SHP77 (cell line): ENCODE measurements at places on chromosomes 1 and 21.

- DNase-seq = no peak
Observed at GRCh38 chr1:66526991-66527390, 7.0 kb upstream of the SGIP1 start.

- no peak for DNase-seq
Observed at GRCh38 chr1:10529765-10530164, 55.0 kb downstream of the PEX14 start.

GRCh38 chr1:108502624-108503023 lies 52.5 kb downstream of the NBPF6 start:
- no peak for DNase-seq

- no peak for DNase-seq
Observed at GRCh38 chr1:58929671-58930325, 146.0 kb upstream of the JUN start.

GRCh38 chr1:19074902-19075721 lies 118.6 kb upstream of the IFFO2 start:
- no peak for DNase-seq

- DNase-seq = peak; percentile 43
Observed at GRCh38 chr1:43147625-43148327, 24.3 kb downstream of the EBNA1BP2 start.

GRCh38 chr1:247576514-247576913 lies 11.6 kb upstream of the OR2G2 start:
- DNase-seq = peak; percentile 36

DNA sequence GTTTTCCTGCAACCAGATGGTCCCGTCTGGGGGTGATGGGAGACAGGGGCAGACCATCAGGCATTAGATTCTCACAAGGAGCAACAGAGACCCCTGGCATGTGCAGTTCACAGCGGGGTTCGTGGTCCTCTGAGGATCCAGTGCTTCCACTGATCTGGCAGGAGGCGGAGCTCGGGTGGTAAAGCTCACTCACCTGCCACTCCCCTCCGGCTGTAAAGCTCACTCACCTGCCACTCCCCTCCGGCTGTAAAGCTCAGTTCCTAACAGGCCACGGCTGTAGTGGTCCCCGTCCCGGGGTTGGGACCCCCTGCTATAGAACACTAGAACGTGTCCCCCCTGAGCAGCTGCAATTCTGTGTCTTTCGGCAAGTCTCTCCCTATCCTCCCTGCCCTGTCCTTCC lies 4.6 kb downstream of the KRTAP10-12 start:
- no peak for DNase-seq

- DNase-seq = no peak
Observed at GRCh38 chr1:214116258-214116657, 128.5 kb downstream of the PROX1 start.

DNA sequence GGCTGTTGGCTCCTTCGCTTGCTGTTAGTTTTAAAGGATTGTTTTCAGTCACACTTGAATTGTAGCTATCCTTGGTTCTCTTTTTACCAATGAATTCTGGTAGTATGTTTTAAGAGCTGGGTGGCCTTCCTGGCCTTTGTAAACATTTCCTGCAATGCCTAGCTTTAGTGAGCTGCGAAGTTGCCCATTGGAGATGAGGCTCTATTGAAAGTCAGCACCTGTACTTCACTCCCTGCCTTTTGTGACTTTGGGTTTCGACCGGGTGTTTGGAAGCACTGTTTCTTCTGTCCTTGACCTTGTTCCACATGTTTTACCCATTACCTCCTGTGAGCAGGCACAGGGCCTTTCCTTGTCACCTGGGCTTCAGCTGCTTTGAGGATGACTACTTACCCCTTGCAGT lies 64.7 kb downstream of the DYRK1A start:
- no peak for DNase-seq

- no peak for DNase-seq
Observed at GRCh38 chr1:9061252-9061960, 8.0 kb downstream of the SLC2A5 start.

DNA sequence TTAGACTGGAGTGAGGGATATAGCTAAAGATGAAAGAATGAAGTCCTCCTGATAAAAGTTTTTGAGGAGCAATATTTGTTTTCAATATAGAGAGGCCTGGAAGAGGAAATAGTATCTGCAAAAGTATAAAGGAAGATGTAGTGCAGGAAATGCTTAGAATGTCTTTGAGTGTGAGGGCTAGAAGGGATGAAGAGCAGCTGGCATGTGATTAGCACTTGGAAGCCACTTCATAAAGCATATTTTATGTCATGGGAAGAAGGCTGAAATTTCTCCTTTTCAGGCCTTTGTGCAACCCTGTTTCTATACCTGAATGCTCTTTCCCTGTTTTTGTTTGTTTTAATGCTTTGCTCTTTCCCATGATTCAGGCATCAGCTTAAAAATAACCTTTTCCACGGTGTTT lies 323.3 kb upstream of the DEPDC1 start:
- no peak for DNase-seq

DNA sequence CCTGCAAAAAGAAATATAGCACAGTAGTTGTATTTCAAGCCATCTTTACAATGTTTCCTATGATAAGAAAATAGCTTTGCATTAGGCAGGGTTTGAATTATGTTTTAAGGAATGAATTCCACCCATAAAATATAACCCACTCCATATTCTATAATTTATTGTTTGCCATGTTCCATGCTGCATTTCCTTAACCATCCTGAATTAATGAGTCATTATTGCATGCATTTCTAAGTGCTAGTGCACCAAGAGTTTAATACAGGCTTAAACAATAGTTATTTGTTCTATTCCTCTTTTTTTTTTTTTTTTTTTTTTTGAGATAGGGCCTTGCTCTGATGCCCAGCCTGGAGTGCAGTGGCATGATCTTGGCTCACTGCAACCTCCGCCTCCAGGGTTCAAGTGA lies 45.2 kb downstream of the MIGA1 start:
- no peak for DNase-seq

DNA sequence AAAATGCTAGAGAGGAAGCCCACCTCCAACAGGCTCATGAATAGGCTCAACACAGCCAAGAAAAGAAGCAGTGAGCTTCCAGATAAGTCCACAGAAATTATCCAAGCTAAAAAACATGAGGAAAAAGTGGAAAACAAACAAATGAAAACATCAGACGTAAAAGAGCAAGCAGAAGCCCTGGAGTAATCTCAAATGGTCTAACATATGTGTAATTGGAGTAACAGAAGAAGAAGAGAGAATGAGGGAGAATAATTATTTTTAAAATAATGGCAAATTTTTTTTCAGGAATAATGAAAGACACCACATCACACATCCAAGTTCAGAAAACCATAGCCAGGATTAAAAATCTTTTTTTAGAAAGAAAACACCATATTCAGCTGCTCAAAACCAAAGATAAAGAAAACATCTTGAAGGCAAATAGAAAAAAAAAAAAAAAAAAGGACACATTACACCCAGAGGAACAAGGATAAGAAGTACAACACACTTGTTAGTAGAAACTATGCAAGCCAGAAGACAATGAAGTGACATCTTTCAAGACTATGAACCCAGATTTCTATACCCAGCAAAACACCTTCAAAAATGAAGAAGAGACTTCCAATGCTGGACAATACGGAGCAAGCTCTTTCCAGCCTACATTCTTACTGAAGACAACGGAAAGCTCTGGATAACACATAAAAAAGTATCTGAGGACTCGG lies 10.6 kb upstream of the SUMO3 start:
- no peak for DNase-seq

DNA sequence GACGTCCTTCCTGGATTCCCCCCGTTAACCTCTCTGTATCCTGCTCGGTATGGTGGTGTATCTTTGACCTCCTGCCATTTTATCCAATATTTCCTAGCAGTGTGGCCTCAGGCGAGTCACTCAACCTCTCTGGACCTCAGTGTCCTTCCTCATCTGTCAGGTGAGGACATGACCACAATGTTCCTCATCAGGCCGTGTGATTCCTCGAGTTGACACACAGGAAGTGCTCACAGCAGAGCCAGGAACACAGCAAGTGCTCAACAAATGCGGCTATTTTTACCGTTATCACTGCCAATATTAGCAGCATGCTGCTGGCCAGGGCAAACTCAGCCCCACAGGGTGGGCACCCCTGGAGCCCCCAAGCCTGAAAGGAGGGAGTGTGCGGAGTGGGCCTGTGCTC lies 450.2 kb downstream of the KIF26B start:
- DNase-seq = no peak
